ENCODE measurements at places on chromosomes 6 and 20. TPM values are rescaled to one million over a fixed set of nuclear protein-coding genes. Genes with fewer than 3 reads are reported as not detected.

GRCh38 chr6:106490030-106490429 lies 129.5 kb downstream of the CRYBG1 start:
- DNase-seq = no peak

GRCh38 chr6:3721810-3722621 lies 29.5 kb downstream of the PXDC1 start:
- no peak for DNase-seq

DNA sequence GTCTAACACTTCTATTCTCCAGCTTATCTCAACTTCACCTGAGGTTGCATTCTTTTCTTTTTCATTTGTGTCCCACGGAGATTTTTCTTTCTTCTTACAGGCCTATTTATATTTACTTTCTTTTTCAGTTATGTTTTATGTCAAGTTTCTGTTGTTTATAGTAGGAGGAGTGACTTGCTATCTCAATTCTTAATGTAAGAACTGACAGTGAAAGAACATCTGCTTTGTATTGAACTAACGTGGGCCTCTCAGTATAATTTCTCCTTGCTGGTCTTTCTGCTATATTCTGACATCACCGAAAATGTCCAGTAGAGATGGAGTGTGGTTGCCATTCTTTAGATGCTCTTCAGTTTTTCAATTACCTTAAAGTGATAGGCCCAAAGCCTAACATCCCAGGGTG lies 521.7 kb downstream of the EPM2A start:
- DNase-seq = no peak

GRCh38 chr20:62749851-62750445 lies 41.3 kb downstream of the NTSR1 start:
- no peak for DNase-seq

DNA sequence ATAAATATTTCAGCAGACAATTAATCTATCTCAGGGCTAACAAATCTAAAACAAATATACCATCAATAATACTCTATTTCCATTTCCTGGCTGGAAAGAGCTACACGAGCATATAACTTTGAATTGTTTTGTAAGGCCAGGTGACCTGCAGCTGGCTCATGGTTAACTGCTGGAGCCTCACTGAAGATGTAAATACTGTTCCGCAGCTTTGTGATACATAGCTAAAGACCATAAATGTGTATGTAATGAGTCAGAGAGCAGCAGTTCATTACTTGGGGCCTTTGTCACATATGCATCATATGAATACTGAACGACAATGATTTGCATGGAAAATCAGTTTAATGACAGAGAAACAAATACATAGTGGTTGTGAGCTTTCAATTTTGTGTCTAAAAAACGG lies 109.4 kb upstream of the CCN2 start:
- DNase-seq = no peak

DNA sequence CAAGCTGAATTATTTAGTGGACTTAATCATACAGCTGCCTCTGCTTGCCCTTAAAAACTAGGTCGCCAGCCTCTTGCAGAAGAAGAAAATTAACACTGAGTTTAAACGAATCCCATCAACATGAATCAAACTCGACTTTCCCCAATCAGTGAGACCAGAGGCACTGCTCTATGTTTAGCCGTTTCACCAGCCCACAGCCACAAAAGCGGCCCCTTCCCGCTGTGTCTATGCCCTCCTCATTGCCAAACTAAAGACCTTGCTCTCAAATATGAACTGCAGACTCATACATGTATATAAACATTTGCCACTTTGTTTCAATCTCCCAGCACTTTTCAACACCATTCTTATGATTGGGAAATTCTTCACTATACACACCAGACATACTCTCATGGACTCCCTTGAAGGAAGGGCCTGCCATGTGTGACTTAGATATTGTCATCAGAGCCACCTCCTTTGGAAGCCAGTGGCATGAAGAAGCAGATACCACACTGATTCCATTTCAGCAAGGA lies 105.8 kb upstream of the ADGRF1 start:
- no peak for DNase-seq

DNA sequence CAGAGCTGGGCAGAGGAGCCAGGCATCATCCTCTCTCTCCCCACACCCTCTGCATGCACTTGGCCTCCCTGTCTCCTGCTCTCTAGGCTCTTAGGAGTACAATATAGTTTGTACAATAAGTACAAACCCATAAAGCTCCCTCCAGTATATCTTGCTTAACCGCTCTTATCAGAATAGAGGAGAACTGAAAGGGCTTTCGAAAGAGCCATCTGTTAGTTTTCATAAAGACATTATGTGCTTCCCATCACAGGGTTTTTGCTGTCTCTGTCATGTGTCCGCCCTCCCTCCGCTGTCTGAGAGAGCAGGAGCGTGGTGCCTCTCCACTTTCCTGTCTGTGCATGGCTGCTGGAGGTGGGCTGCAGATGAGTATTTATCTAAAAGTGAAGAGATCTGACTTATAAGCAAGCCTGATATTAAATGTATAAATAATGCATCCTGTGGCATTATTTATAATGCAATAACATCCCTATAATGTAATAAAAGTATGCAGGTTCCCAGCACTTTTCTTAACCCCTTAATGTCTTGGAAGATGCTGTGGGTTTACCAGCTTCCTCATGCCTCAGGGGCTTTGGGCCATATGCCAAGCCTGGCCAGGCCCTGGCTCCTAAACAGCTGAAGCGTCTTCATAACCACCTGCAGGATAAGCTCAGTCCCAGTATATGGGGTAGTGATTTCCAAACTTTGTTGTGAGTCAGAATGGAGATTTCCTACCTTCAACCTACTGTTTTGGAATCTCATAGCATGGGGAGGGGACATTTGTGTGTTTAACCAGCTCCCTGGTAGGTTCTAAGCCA lies 297.1 kb downstream of the DHX35 start:
- no peak for DNase-seq

GRCh38 chr6:152983637-152984512 lies 1.0 kb upstream of the FBXO5 start:
- DNase-seq = no peak

- DNase-seq = no peak
Observed at GRCh38 chr20:48035961-48036731, 250.9 kb upstream of the SULF2 start.

DNA sequence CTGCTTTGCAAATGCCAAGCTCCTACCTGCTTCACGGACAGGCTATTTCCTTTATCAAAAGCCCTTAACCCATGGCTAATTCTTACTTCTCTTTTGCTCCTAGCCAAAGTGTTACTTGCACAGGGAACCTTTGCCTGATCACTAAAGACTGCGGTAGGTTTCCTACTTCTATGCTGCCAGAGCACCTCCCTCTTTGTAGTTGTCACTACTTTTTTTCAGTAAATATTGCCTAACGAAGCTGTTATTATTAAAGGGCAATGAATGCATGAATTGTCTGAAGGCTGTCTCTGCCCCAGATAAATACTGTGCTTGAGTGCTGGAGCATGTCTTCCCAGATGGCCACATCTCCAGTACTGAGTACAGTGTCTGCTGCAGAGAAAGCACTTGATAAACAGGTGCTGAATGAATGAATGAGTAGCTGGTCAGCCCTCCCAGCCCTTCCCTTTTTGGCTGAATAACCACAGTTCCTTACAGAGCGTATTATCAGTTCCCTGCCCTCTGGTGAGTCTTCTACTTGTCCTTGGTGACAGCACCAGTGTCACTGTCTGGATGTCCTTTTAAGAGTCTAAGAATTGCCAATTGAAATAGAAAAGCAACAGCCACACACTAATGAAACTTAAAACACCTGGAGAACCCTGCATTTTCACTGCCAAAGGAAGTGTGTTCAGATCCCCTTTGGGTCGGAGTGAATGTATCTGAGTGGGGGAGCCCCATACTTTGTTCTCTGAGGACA lies 73.6 kb upstream of the TRAF3IP2 start:
- DNase-seq = no peak

DNA sequence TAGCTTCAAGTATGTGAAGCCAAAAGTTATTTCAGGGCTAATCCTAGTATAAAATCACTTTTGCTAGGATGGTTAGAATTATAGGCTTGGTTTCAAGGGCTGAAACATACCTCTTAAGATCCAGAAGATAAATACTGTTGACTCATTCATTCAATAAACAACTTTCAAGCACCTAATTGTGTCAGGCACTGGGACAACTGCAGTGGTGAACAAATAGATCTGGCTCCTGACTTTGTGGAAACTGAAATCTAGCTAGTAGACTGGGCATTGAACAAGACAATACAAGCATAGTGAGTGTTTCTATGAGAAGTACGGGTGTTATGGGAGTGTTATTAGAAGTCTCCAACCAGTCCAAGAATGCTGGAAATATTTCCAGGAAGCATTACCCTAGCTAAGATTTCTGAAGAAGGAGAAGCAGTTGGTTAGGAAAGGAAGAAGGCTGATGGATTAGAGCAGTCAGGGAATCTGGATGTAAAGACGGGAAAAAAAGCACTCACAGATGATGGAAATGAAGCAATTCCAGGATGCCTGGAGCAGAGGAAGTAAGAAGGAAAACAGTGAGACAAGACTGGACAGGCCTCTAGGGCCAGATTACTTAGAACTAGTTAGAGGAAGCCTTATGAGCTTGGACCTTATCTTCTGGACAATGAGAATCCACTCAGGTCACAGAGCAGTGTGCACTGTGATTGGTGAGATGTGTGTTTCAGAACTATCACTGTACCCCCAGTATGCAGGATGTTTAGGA lies 132.6 kb upstream of the RAB32 start:
- DNase-seq = no peak

- no peak for DNase-seq
Observed at GRCh38 chr6:14638435-14638905, 520.9 kb downstream of the CD83 start.

GRCh38 chr20:59451066-59451630 lies 150.7 kb downstream of the EDN3 start:
- no peak for DNase-seq

GRCh38 chr20:6770786-6771100 lies 3.3 kb downstream of the BMP2 start:
- no peak for DNase-seq

DNA sequence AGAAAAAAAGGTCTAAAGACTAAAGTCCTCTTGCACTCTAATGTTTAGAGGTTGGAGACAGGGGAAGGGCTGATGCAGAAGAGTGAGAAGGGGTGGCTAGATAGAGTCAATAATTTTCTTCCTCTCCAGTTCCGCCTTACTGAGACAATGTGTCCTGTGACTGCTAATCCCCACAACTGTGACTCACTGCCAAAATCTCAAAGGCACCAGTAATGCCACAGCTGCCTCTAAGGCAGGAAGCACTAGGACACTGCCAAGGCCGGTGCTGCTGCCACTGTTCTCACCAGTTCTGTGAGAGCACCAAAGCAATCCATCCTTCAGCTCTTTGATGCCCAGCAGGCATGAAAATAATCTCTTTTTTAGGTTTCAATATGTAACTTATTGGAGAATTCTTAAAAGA lies 701.9 kb upstream of the MAP3K7 start:
- DNase-seq = no peak

The SLC13A3 gene
- 1.6 TPM for total RNA-seq

The CAGE1 gene
- 0.22 TPM for total RNA-seq

The CST7 gene
- total RNA-seq = not detected

The GID8 gene
- total RNA-seq = 23.2 TPM

The TEAD3 gene
- 15.3 TPM for total RNA-seq

The KCNK16 gene
- not detected for total RNA-seq

The ECT2L gene
- total RNA-seq = not detected

The C6orf163 gene
- total RNA-seq = 0.58 TPM

The TNF gene
- total RNA-seq = 13.9 TPM

The WFDC12 gene
- total RNA-seq = not detected

The ISM1 gene
- 0.06 TPM for total RNA-seq

All from epithelial cell of proximal tubule (primary cell).